ENCODE measurements at places on chromosomes 2 and 18.

DNA sequence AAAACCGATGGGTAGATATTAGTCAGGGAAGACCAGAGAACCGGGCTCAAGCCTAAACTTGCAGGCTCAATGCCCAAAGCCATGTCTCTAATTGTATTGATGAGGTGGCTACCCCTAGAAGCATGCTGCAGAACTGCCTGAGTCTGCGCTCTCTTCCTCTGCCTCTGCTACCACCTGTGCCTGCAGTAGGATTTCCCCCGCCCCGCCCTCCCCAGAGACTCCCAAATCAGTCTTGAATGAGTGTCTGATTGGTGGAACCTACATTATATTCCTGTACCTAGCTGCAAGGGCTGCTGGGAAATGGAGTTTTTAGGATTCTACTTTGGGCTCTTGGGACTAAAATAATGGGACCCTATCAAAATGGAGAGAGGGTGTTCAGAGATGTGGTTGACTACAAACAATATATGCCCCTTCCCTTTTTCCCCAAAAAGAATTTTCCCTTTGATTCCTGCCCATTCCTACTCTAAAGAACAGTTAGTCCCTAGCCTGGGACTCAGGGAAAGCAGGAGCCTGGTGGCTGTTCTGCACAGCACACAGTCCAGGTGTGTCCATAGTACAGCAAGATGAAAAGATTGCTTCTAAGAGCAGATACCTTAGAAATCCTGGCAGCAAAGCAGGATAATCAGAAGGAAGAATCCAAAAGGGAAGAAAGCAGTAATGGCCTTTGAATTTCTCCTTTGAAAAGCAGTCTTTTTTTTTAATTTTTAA is 12.5 kb downstream of the GRP start:
- DNase-seq = no peak

- no peak for DNase-seq
Observed at GRCh38 chr2:136281281-136282114, 163.5 kb upstream of the CXCR4 start.

DNA sequence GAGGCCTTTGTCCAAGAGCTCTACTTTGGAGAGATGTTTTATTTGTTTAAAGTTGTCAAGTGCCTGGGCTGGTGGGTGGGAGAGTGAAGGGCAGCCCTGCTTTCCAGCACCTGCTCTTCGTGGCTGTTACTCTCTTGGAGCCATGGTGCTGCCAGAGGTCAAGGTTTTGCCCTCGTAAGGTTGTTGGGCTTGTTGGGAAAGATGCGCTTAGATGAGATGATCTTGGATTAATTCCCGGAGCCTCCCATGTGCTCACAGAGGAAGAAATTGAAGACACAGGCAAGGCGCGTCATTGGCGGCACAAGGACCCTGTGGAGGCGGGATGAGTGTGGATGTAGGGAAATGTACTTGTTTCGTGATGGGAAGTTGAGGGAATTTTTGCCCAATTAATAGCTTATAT is 27.9 kb downstream of the ZCCHC2 start:
- DNase-seq = no peak

DNA sequence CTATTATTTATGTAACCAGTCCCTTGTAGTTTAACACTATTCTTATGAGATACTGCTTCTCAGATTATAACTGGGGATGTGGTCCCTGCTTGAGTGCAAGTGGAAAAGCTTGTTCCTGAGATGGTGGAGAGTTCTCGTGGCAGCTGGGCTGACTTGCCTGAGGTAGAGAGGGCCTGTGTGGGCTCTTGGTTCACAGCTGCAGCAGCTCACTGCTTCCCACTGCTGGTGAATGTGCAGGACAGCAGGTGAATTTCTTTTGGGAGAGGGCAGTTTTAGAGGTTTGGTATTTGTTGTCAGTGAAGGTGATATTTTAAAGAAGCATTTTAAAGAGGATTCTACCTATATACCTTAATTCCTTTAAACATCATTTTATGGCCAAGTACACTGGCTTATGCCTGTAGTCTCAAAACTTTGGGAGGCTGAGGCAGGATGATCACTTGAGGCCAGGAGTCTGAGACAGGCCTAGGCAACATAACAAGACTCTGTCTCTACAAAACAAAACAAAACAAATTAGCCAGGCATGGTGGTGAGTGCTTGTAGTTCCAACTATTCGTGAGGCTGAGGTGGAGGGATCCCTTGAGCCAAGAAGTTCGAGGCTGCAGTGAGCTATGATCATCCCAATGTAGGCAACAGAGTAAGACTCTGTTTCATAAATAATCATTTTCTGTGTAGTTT is 94.8 kb downstream of the MTA3 start:
- peak; percentile 95 for DNase-seq

- DNase-seq = no peak
Observed at GRCh38 chr2:221818616-221819320, 246.7 kb upstream of the EPHA4 start.

DNA sequence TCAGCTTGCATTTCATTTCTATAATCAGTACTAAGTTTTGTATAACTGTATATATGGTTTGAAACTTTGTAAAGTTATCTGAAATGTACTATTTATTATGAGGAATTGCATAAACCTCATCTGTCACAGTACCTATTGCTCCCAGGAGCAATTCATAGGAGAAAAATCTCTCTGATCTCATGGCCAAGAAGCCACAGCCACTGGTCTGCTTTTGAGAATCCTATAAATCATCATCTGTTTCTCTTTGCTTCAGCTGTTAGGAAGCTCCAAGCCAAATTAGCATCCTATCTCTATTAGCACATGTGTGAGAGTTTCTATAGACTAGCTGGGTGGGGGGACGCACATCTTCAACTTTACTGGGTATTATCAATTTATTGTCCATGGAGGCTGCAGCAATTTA is 210.3 kb downstream of the CYP26B1 start:
- DNase-seq = no peak

- DNase-seq = no peak
Observed at GRCh38 chr2:220572385-220572784, 945.0 kb downstream of the SLC4A3 start.

- no peak for DNase-seq
Observed at GRCh38 chr18:55529581-55529980, 58.4 kb downstream of the TCF4 start.

DNA sequence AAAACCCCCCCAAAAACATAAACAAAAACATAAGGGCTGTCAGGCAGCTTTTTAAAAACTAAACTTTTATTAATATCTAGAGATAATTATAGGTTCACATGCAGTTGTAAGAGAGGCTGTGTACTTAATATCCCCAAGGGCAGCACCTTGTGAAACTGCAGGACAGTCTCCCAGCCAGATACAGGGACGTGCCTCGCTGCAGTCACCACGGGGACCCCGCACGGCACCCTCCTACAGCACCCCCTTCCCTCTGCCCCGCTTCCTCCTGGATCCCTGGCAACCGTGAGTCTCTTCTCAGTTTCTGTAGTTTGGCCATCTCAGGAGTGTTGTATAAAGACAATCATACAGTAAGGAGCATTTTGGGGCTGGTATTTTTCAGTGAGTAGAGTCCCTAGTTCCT is 6.8 kb upstream of the COLEC11 start:
- no peak for DNase-seq

DNA sequence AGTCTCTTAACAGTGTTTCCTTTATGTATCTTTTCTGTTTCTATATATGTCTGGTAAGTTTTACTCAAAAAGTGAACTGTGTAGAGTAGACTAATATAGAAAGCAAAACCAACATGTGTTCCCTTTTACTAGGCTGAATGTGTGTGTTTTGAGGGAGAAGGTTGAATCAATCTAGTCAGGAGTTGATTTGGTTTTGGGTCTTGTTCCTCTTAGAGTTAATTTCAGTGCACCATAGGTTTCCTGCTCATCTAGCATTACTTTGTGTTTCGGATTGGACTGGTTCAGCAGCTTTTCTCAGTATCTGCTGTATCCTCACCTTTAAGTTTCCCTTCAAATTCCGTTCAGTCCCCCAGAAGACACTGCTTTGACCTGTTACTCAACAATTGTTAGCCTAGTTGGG is 52.0 kb upstream of the TRIM43 start:
- DNase-seq = no peak

- DNase-seq = no peak
Observed at GRCh38 chr18:80175451-80176204, 66.6 kb downstream of the ADNP2 start.

DNA sequence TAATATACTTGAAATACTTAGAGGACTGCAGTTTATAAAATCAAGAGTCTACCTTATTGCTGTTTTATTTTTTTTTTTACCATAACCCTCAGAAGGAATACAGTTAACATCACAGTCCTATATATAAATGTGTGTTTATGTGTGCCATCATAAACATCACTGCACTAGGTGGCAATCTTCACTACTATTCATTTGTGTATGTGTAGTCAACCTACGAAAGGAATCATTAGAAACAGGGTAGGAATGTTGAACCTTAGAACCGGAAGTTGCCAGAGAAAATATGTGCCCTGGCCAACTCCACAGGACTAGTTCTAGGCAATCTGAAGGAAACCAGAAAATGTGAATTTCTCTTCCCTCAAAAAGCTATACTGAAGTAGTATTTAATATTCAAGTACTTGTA is 3.4 kb downstream of the GEN1 start:
- DNase-seq = no peak

DNA sequence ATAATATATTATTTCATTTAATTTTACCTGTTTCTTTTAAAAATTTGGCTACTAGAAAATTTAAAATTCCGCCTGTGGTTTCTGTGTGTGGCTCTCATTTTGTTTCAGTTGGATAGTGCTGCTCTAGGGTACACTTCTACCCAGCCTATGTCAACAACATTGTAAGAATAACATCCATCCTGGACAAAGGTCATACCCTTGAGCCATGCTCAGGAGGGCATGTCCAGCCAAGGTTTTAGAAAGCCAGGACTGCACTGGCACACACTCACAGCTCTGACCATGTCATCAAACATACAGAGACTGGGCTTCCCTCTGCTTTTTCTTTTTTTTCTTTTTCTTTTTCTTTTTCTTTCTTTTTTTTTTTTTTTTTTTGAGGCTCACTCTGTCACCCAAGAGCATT is 96.1 kb downstream of the CTIF start:
- DNase-seq = no peak

DNA sequence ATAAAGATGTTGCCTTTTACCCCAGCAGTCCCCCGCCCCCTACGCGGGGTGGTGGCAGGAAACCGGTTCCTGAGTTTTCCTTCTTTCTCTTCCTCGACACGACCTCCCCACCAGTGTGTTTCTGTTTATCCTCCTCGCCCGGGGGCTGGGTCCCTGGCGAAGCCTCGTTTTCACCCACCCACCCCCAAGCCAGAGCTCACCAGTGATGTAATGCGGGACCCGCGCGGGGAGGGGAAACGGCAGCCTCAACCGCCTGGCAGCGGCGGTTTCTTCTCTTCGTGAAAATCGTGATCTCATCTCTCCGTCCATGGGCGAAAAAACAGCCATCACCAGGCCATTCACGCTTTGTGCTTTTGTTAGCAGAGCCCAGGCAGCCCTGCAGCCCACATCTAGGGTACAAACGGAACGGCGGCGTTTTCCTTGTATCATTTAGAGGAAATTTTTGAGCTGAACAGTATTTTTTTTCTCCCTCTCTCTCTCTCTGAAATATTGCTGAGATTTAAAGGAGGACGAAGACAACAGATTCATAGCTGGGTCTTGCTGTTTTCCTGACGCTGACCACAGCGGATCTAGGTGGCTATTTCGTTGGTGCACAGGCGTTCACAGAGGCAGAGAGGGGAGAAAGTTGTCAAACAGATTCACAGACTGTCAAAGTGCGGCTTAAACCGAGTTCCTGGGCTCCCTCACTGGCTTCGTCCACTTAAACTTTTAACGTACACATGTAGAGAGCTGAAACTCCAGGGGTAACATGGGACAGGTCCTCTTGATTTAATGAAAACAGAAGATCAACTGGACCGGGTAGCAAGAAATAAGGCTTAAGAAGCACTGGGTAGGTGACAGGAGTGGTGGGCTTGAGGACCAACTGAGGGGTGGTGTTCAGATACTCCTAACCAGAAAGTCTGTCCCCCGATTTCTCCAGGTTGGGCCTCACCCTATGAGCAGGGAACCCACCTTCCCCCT is 21.9 kb upstream of the PAX3 start:
- DNase-seq = peak; percentile 90

DNA sequence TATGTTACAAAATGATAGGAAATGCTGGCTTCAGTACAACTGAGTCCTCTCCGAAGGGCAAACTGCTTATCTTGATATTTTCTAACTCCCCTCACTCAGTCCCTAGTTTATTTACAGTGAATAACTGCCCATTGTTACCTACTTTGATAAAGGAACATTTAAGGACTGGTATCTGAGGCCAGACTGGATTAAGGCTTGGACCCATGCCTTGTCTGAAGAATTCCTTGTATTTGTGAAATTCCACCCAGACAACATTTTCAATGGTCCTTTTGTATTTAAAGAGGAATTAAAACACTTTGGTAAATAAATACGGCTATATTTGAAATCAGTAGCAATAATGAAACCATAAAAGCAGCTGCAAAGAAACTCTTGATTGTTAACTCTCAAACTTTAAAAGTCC is 58.3 kb downstream of the PELI1 start:
- DNase-seq = no peak

- DNase-seq = no peak
Observed at GRCh38 chr2:217242947-217243346, 383.1 kb upstream of the TNP1 start.

GRCh38 chr2:102483086-102483485 is 10.1 kb downstream of the SLC9A4 start:
- no peak for DNase-seq

DNA sequence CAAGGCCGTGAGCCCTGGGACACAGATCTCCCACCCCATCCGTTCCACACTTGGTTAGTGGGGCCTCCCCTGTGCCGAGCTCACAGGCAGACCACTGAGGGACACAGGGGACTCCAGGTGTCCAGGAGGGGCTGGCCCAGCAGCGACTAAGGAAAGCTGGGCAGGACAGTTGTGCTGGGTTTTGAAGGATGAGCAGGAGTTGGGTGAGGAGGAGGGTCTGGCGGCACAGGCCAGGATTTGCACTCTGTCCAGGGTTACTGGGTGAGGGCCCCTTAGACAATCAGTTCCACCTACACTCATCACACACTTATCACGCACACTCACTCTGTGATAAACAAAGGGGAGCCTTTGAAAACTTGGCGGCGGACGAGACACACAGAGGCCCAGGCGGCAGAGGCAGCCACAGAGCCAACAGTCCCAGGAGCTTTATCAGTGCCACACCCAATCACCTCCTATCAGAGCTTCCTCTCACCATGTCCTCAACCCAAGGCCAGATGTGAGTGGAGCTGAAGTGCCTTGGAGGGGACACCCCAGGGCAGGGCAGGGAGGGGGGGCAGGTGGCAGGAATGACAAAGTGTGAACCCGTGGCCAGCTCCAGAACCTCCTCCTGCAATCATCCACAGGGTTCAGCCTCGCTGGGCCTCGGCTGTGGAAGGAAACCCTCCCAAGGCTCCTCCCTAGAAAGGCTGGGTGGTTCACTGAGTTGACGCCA is 26.6 kb downstream of the BIN1 start:
- DNase-seq = no peak

DNA sequence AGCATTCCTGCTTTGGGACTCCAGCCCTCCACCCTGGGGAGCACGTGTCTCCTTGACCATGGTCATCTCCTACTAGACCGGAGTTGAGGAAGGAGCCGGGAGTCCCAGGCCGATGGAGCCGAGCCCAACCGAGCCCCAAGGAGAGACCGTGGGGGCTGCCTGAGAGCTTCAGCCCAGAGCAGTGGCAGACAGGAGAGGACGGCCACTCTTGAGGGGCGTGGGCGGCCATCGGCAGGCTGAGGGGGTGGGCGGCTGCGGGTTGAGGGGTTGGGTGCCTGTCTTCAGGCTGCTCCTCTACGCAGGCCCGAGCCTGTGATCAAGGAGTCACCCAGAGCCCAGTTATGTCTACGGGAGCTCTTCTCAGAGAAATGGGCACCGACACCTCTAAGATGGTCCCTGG is 158.7 kb downstream of the PXDN start:
- DNase-seq = no peak

GRCh38 chr2:22694856-22695255 is 690.1 kb upstream of the KLHL29 start:
- DNase-seq = no peak

- DNase-seq = no peak
Observed at GRCh38 chr2:15989559-15989958, 49.2 kb downstream of the MYCN start.

Data from posterior cingulate gyrus (tissue), 11 donors.